Stimulated activated CD4-positive, alpha-beta T cell treated with anti-CD3 and anti-CD28 coated beads, Interleukin-12 subunit alpha, Interleukin-12 subunit beta, amount 100 ng/mL, for 24 hours (primary cell): ENCODE measurements at places on chromosomes 3 and 15.
A peak's percentile ranks its signal among the peaks of the same experiment; 100 is the strongest.

DNA sequence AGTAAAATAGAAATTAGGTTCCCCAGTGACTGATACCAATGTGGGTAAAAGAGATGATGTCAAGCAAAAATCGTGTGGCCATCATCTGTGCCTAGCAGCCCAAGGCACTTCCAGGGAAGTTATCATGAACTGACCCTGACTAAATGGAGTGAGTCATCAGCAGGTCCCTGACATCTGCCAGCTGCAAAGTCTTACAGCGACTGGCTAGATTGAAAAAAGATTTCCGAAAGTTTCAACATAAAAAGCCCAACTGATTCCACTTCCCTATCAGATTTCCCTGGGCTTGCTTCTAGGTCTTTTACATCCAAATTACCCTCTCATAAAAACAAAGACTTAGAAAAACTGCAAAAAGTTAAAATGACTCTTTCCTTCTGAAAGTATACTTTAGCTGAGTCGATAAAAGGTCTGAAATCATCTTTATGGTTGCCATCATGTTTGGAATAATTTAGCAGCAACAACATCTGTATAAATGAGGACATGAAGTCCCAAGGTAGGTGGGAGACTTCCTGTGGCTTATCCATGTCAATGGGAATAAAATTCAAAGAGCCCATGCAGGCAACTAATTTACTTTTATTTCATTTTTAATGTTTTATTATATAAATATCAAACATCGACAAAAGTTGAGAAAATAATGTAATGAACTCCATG, 342.8 kb downstream of the ERC2 start:
- DNase-seq: no peak

DNA sequence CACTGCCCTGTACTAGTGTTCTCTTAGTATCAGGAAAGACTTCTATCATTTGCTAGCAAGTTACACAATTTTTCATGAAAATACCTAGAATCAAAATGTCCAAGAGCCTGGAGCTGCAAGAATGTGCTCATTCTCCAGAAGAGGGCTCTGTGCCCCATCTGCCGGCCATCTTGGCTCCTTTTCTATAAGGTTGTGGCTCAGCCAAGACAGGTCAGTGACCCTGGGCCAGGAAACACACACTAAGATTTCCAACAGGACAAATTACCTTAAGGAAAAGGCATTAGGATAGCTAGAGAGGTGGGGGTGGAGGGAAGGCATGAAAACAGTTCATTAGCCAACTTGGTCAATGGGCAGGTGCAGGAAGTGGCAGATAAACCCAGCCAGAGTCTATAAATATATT, 20.7 kb downstream of the TIMP4 start:
- DNase-seq: no peak

DNA sequence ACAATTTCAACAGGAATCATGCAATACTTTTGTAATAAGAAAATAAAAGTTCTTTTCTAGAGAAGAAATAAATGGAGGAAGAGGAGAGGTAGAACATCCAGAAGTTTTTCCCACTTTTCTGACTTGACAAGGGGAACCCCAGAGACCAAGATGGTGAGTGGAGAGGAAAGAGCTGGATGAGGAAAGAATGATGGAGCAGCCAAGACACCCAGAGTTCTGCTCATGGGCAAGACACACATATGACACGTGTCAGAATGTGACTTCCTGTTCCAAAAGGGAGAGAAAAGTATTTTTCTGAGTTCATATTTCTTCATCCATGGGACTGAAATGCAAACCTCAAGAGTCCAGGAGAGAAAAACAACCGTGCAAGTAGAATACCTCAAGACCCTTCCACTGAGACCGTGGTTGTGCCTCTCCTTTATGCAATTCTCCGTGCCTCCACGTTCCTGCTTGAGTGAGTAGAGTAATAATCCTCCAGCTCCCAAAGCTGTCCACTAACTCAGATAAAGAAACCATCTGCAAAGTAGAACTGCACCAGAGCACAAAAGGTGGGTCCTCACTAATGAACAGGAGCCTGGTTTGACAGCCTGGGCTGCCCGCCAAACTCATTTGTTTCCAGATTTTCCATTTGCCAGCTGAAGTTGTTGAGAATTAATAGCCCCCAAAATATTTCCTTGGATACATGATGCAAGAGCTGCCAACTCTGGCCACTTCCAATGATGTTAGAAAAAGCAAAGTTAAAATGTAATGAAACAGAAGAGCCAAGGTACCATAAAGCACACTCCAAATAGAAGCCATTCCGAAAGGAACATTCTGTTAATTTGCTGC, 272.6 kb upstream of the IGF1R start:
- no peak for DNase-seq

- no peak for DNase-seq
These were observed 3.2 kb downstream of the MGLL start for GRCh38 chr3:127819086-127819485.

DNA sequence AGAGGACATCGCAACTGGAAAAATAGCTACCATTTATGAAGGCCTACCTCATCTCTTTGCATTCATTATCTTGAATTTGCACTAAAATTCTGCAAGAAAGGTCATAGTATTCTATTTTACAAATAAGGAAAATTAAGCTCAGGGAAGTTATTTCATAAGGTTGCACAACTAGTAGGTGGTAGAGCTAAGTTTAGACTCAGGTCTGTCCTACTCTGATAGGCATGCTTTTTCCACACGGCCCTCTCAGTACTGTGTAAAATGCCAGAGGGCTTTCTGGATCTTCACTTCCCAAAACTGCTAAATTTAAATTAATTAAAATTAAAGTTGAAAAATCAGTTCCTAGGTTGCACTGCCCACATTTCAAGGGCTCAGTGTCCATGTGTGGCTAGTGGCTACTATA, 18.3 kb downstream of the MAP2K1 start:
- no peak for DNase-seq

GRCh38 chr3:146024260-146024659, 136.7 kb downstream of the PLOD2 start:
- no peak for DNase-seq

DNA sequence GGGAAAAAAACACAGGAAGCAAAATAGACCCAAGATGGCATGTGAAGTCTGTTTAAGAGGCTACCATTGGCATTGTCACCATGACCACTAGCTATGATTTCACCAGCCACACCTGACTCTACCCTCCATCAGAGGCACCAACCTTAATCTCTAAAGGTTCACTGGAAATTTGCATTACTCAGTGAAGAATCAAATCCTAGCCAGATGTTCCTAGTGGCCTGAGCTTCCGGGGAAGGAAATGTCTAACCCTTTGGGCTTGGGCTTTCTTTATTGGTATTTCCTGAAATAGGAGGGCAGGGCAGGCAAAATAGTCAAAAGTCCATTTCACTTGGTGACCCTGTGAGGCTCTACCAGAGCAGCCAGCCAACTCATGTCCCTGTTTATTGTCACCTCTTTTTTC, 110.9 kb upstream of the PHLDB2 start:
- DNase-seq: no peak

DNA sequence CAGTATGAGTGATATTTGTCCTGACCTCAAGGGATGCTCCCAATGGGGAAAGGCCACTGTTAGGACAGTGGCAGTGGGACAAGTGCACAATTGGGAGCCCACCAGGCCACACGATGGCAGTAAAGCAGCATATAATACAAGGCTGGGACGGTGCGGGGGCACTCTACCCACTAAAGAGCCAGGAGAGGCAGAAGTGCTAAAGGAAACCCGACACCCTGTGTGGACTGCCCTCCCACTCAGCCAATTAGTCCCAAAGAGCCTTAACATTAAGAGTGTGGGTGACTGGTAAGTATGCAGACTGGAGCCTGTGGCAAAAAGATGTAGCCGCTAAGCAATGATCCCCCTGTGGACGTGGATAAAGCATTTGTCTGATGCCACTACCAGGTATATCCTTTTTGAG, 8.2 kb upstream of the ZNF589 start:
- DNase-seq: peak; percentile 40

DNA sequence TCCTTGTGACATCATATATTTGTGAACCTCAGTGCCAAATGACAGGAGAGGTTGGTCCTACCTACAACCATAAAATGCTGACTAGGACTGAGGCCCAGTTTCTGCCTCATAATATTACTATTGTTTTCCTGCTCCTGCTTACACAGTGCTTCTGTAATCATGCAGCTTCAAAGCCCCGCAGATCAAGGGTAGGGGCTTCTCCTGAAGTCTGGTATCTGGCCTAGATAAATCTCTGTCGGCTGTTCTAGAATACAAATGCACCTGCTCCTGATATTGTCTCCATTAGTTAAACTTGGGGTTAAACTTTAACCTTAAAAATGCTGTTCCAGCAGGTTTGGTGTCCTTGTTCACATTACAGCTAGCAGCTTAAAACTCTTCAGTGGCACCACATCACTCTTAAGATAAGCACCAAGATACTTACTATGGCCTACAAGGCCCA, 552.4 kb downstream of the TUSC7 start:
- no peak for DNase-seq

- DNase-seq: no peak
These were observed 50.1 kb downstream of the B3GALNT1 start for GRCh38 chr3:161054860-161055604.

DNA sequence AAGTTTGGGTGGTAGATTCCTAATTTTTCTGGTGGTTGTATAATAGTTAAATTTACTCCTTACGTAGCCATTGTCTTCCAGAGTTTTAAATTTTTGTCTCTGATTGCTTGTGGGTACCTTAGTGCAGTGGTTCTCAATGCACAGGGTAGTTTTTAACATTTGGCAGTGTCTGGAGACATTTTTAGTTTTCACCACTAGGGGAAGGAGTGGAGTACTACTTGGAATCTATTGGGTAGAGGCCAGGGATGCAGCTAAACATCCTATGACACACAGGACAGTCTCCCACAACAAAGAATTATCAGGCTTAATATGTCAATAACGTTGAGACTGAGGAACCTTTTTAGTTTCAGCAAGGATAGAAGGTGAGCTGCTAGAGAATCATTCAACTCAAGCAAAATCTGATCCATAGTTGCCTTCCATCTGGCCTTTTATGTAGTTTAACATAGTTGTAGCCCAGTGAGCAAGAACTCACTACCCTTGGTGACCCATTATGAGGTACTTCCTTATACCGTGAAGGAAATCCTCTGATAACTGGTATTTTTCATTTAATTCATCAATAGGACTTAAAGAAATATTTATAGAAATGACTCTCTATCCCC, 8.6 kb upstream of the STX19 start:
- DNase-seq: no peak

DNA sequence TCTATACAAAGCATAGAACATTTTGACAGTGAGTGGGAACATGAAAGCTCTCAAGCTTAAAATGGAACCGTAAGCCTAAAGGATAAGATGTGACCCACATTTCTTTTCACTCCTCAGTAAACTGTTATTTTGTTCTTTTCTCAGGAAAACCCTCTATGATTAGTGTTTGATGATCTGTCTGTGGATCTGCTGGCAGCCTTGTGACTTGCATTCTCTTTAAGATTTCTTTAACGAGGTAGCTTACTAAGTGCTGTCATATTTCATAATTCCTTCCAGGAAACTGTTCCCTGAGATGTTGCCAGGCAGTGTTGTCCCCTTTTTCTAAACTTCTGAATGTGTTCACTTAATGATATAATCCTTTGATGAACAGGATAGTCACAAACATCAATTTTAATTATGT, 167.6 kb downstream of the PYDC2 start:
- DNase-seq: no peak

GRCh38 chr15:29465816-29466215, 196.2 kb upstream of the NSMCE3 start:
- DNase-seq: no peak

- DNase-seq: no peak
These were observed 21.1 kb upstream of the GBE1 start for GRCh38 chr3:81782585-81782984.
